Stimulated activated CD8-positive, alpha-beta memory T cell treated with anti-CD3 and anti-CD28 coated beads, Interleukin-2, amount 100 ng/mL, for 48 hours (primary cell): ENCODE measurements at places on chromosomes 13 and 19.
A peak's percentile ranks its signal among the peaks of the same experiment; 100 is the strongest.

- no peak for DNase-seq
Measured at GRCh38 chr19:8557642-8558238, 19.5 kb downstream of the MYO1F start.

GRCh38 chr19:5321851-5322681 lies 18.5 kb downstream of the PTPRS start:
- DNase-seq, result no peak

DNA sequence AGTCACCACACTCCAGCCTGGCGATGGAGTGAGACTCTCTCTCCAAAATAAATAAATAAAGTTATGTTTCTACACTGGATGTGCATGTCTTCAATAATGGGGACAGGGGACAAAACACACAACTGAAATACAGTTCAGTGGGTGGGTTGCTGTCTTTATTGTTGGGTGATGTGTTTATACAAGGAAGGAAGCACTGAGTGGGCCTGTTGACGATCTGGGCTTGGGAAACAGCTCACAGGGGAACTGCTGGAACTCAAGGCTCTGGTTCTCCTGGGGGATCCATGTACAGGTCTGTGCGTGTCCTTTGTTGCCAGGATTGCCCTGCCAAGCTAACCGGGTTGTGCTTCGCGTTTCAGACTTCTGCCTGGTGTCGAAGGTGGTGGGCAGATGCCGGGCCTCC lies 18.9 kb downstream of the SPINT2 start:
- DNase-seq, result no peak

GRCh38 chr19:50377051-50377461 lies 799 bp downstream of the NR1H2 start:
- peak; percentile 52 for DNase-seq

- DNase-seq, result no peak
Measured at GRCh38 chr13:27406178-27406939, 18.1 kb upstream of the GTF3A start.

GRCh38 chr13:21884299-21884909 lies 213.5 kb downstream of the FGF9 start:
- DNase-seq, result no peak

- no peak for DNase-seq
Measured at GRCh38 chr13:44397766-44398223, 24.2 kb downstream of the SERP2 start.

DNA sequence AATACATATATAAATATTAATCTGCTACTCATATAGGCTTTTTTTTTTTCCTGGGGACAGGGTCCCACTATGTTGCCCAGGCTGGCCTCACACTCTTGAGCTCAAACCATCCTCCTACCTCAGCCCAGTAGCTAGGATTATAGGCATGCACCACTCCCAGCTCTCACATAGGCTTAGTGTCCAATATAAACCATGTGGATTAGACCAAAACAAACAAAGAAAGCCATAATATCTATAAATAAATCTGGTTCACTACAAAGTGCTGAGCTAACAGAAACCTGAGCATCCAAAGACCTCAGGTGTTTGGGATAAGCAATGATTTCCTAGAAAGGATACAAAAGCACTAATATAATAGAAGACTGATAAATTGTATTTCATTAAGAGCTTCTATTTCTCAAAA lies 26.0 kb downstream of the TBC1D4 start:
- no peak for DNase-seq
